Vagina (tissue), 2 donors: ENCODE measurements at places on chromosomes 2 and 18. TPM values are rescaled to one million over a fixed set of nuclear protein-coding genes. Genes with fewer than 3 reads are reported as not detected.

TBR1 gene
- total RNA-seq = not detected

GBX2 gene
- total RNA-seq = not detected

GALR1 gene
- 0.98 TPM for total RNA-seq

FAM237A gene
- total RNA-seq = not detected

C2orf72 gene
- total RNA-seq = 0.25 TPM

RAB6C gene
- not detected for total RNA-seq

GALNT5 gene
- total RNA-seq = 3.2 TPM

CHRNG gene
- not detected for total RNA-seq

KLHL41 gene
- 0.49 TPM for total RNA-seq

GRCh38 chr18:38025433-38026038 is 459.9 kb upstream of the CELF4 start:
- no peak for DNase-seq
- H3K4me3 ChIP-seq = no peak overlapping the region
- H3K4me1 ChIP-seq = no peaks in the 10 kb centered on the region
- no peaks in the 10 kb centered on the region for H3K36me3 ChIP-seq
- no peak overlapping the region for H3K27ac ChIP-seq

- peaks cover 54% of the 10 kb centered on the region for H3K4me1 ChIP-seq
- H3K36me3 ChIP-seq = no peaks in the 10 kb centered on the region
- H3K27me3 ChIP-seq = no peaks in the 10 kb centered on the region
- no peak for DNase-seq
- H3K4me3 ChIP-seq = peak overlapping the region; percentile 63
Observed at GRCh38 chr2:69307579-69308064, 79.4 kb downstream of the GFPT1 start.

DNA sequence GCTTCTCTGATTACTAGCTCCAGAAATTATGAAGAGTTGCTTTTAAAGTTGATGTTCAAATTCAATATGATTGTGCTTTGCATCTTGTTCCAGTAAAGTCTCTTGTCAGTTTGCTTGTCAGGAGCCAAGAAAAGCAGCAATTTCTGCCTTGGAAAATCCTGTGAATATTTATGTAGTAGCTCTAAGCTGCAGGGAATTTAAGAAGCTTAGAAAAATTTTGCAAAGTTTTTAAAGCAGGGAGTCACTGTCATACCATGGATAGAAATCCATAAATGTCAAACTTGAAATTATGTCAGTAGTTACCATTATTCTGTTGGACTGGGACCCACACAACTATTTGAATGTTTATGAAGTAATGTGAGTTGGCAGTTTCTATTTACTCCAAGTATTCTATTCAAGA is 169.3 kb downstream of the TMEM200C start:
- no peak for DNase-seq
- no peaks in the 10 kb centered on the region for H3K36me3 ChIP-seq
- H3K27me3 ChIP-seq = no peaks in the 10 kb centered on the region
- H3K4me1 ChIP-seq = no peaks in the 10 kb centered on the region
- no peak overlapping the region for H3K27ac ChIP-seq
- no peak overlapping the region for H3K4me3 ChIP-seq

GRCh38 chr2:191983186-191983585 is 136.3 kb upstream of the CAVIN2 start:
- no peak overlapping the region for H3K4me3 ChIP-seq
- no peaks in the 10 kb centered on the region for H3K36me3 ChIP-seq
- no peak for DNase-seq
- no peaks in the 10 kb centered on the region for H3K27me3 ChIP-seq

- H3K27me3 ChIP-seq = no peaks in the 10 kb centered on the region
- no peaks in the 10 kb centered on the region for H3K36me3 ChIP-seq
- peak overlapping the region; percentile 2 for H3K27ac ChIP-seq
- no peak overlapping the region for H3K4me3 ChIP-seq
Observed at GRCh38 chr2:158845859-158846258, 50.7 kb downstream of the DAPL1 start.

DNA sequence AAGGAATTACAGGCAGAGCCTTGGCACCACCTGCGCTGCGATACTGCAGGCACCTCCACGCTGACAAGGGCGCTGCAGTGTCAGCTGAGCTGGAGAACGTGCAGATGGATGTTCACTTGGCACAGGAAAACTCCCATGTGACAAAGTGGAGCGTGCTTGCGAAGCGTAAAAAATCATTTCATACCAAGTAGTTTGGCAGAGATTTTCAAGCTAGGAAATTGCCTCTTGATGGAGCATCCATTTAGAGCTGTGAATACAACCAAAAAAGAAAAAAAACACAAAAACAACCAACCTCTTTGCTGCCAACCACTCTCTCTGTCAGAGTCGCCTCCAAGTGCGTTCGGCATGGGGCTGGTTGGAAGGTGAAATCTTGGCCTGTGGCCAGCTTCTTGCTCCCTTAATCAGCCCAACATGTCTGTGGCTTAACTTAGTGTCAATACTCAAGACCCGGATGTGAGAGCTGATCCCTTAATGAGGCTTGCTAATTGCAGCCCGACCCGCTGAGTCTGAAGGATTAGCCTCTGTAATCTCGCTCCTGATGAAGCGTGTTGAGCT is 38.1 kb downstream of the ACOXL start:
- peak overlapping the region; percentile 28 for H3K4me3 ChIP-seq
- peaks cover 14% of the 10 kb centered on the region for H3K4me1 ChIP-seq
- no peaks in the 10 kb centered on the region for H3K36me3 ChIP-seq
- no peak overlapping the region for H3K27ac ChIP-seq
- H3K27me3 ChIP-seq = no peaks in the 10 kb centered on the region
- DNase-seq = no peak

GRCh38 chr2:144582651-144583380 is 62.9 kb upstream of the ZEB2 start:
- no peak overlapping the region for H3K27ac ChIP-seq
- no peak overlapping the region for H3K4me3 ChIP-seq
- no peaks in the 10 kb centered on the region for H3K27me3 ChIP-seq
- DNase-seq = no peak
- H3K4me1 ChIP-seq = no peaks in the 10 kb centered on the region

DNA sequence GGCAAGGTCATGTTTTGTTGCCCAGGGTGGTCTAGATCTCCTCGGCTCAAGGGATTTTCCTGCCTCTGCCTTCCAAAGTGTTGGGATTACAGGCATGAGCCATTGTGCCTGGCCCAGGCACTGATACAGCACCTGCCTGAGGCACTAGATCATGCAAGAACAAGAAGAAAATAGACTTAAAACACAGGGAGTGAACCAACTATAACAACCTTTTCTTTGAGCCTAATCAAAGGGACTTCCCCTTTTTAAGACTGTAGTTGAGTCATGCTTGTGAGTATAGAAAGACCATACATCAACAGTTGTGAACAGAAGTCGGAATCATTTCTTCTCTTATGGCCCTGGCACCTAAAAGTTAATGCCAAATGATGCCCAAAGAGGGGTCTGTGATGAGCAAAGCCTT is 47.9 kb upstream of the MAPRE2 start:
- no peak overlapping the region for H3K4me3 ChIP-seq
- no peaks in the 10 kb centered on the region for H3K27me3 ChIP-seq
- DNase-seq = no peak
- H3K36me3 ChIP-seq = no peaks in the 10 kb centered on the region
- H3K27ac ChIP-seq = no peak overlapping the region

- no peaks in the 10 kb centered on the region for H3K36me3 ChIP-seq
- H3K27ac ChIP-seq = no peak overlapping the region
- H3K27me3 ChIP-seq = no peaks in the 10 kb centered on the region
- H3K4me3 ChIP-seq = no peak overlapping the region
Observed at GRCh38 chr2:143608063-143608423, 478.8 kb downstream of the ARHGAP15 start.
